Mucosa of descending colon (tissue), 3 donors: ENCODE measurements at places on chromosomes 6 and 20. TPM values are rescaled to one million over a fixed set of nuclear protein-coding genes. Genes with fewer than 3 reads are reported as not detected.

Gene DZANK1
- total RNA-seq, result 2.6 TPM

Gene CLVS2
- total RNA-seq, result 0.92 TPM

Gene OR2H1
- total RNA-seq, result not detected

Gene CRIP3
- 1.3 TPM for total RNA-seq

Gene PM20D2
- total RNA-seq, result 13.8 TPM

Gene RAET1E
- total RNA-seq, result 0.16 TPM

Gene SOBP
- 1.2 TPM for total RNA-seq

Gene GNMT
- total RNA-seq, result 0.75 TPM

Gene MARCKS
- 131 TPM for total RNA-seq

Gene HLA-DRB5
- 2.1 TPM for total RNA-seq

Gene VGLL2
- not detected for total RNA-seq

Gene MTFR2
- 2.2 TPM for total RNA-seq

Gene SEC23B
- total RNA-seq, result 54.3 TPM

Gene NNAT
- 0.32 TPM for total RNA-seq

Gene FAM217A
- total RNA-seq, result not detected

Gene TNNC2
- total RNA-seq, result 5.4 TPM

Gene NR2E1
- not detected for total RNA-seq

Gene SAMD3
- total RNA-seq, result 1.7 TPM

Gene ARMH2
- total RNA-seq, result not detected

Gene BPIFA1
- total RNA-seq, result not detected

Gene ANKRD66
- total RNA-seq, result not detected

Gene LTV1
- total RNA-seq, result 18.0 TPM

Gene OR2B6
- not detected for total RNA-seq

Gene ZNF334
- 4.5 TPM for total RNA-seq

Gene OLIG3
- not detected for total RNA-seq

Gene DEF6
- 15.1 TPM for total RNA-seq

Gene COL9A3
- 2.3 TPM for total RNA-seq

Gene OTOR
- not detected for total RNA-seq

Gene TUBB2B
- 3.6 TPM for total RNA-seq

Gene MCM8
- total RNA-seq, result 9.8 TPM

Gene TRMT6
- total RNA-seq, result 8.3 TPM

Gene CCN6
- total RNA-seq, result not detected

Gene ALDH8A1
- total RNA-seq, result 0.48 TPM

Gene ANGPT4
- not detected for total RNA-seq

Gene RIMS4
- 2.0 TPM for total RNA-seq

Gene PNLDC1
- not detected for total RNA-seq

Gene GRIK2
- total RNA-seq, result 1.5 TPM

Gene NAPB
- 22.8 TPM for total RNA-seq

Gene CPNE5
- 4.7 TPM for total RNA-seq

Gene GTSF1L
- not detected for total RNA-seq

Gene KCNQ2
- not detected for total RNA-seq

Gene LTA
- 0.22 TPM for total RNA-seq

Gene BMP7
- 1.7 TPM for total RNA-seq

Gene PSORS1C2
- total RNA-seq, result not detected

Gene AIF1
- 28.4 TPM for total RNA-seq

Gene RNASET2
- total RNA-seq, result 127 TPM
